ENCODE measurements at places on chromosomes 4 and X. TPM values are rescaled to one million over a fixed set of nuclear protein-coding genes. Genes with fewer than 3 reads are reported as not detected.

- H3K4me3 ChIP-seq = no peak overlapping the region
- no peaks in the 10 kb centered on the region for H3K36me3 ChIP-seq
- DNase-seq = no peak
- no peak overlapping the region for H3K27ac ChIP-seq
- H3K4me1 ChIP-seq = no peaks in the 10 kb centered on the region
Measured at GRCh38 chr4:75567725-75568124, 11.9 kb downstream of the ODAPH start.

GRCh38 chrX:108033890-108034289 lies 11.0 kb upstream of the VSIG1 start:
- DNase-seq = no peak
- H3K27me3 ChIP-seq = no peaks in the 10 kb centered on the region
- peaks cover 52% of the 10 kb centered on the region for H3K4me1 ChIP-seq
- H3K36me3 ChIP-seq = no peaks in the 10 kb centered on the region
- H3K4me3 ChIP-seq = no peak overlapping the region

GRCh38 chr4:7365462-7366179 lies 69.1 kb downstream of the PSAPL1 start:
- peaks cover 18% of the 10 kb centered on the region for H3K27me3 ChIP-seq
- H3K27ac ChIP-seq = no peak overlapping the region
- no peaks in the 10 kb centered on the region for H3K4me1 ChIP-seq

The CNGA1 gene
- 1.00 TPM for total RNA-seq

The ERVMER34-1 gene
- total RNA-seq = 2.2 TPM

The KCNIP4 gene
- total RNA-seq = 0.43 TPM
